ENCODE measurements at places on chromosomes 12 and 14.
A peak's percentile ranks its signal among the peaks of the same experiment; 100 is the strongest.

- no peak for DNase-seq
These were observed 146.9 kb upstream of the MDGA2 start for GRCh38 chr14:47822326-47822725.

- DNase-seq, result no peak
These were observed 143.1 kb downstream of the PCNX1 start for GRCh38 chr14:71050227-71050823.

- DNase-seq, result no peak
These were observed 711.9 kb downstream of the C12orf50 start for GRCh38 chr12:87317302-87317701.

DNA sequence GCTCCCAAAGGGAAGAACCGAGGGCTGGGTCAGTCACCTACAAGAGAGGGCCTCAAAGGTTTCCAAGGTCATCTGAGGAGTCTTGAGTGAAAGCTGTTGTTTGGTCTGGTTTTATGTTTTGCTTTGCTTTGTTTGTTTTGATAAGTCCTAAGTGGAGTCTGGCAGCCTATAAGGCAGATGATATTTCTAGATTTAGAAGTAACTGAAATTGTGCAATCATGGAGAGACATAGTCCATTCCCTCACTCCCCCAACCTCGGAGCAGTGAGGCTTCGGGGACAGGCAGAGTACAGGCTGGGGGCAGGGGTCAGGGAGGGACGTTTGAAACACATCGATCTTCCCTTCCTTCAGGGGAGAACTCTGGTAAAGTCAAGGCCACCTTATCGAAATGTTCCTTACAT is 42.3 kb downstream of the TTC9 start:
- DNase-seq, result no peak

DNA sequence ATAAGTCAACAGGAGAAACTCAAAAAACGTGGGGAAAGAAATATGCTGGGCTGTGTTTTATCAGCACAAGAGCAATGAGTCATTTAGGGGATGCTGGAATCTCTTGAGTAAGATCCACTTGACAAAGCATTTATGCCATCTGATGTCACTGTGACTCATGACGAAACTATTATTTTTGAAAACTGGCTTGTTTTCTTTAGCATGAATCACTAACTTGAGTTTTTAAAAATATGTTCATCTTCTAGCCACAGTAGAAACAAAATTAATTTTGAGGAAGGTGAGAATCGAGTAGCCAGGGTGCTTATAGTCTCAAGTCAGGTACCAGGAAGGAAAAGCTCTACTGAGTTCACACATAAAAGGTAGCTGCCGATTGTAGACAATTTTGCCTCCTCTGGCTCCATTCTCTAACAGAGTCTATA is 456.2 kb upstream of the MGAT4C start:
- no peak for DNase-seq

- no peak for DNase-seq
These were observed 122.7 kb upstream of the MDM1 start for GRCh38 chr12:68454892-68455291.

- peak; percentile 47 for DNase-seq
These were observed 16.1 kb downstream of the PIGH start for GRCh38 chr14:67583711-67584644.

GRCh38 chr12:68287106-68287505 is 33.7 kb upstream of the IL22 start:
- DNase-seq, result no peak

DNA sequence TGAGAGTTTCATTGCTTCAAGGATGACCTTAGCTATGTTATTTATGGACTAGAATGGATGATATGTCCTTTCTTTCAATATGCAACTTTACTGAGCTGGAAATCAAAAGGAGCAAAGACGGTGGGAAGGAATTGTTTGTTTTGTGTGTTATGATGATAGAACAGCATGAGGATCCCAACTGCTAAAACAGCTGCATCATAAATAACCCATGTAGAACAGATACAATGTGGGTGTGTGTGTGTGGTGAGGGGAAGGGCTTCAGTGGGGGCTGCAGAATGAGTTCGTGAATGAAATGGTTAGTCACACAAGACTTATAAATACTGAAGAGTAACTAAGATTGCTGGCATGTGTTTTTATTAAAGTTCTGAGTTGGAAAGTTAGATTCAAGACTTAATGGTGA is 80.1 kb downstream of the DACT1 start:
- no peak for DNase-seq

DNA sequence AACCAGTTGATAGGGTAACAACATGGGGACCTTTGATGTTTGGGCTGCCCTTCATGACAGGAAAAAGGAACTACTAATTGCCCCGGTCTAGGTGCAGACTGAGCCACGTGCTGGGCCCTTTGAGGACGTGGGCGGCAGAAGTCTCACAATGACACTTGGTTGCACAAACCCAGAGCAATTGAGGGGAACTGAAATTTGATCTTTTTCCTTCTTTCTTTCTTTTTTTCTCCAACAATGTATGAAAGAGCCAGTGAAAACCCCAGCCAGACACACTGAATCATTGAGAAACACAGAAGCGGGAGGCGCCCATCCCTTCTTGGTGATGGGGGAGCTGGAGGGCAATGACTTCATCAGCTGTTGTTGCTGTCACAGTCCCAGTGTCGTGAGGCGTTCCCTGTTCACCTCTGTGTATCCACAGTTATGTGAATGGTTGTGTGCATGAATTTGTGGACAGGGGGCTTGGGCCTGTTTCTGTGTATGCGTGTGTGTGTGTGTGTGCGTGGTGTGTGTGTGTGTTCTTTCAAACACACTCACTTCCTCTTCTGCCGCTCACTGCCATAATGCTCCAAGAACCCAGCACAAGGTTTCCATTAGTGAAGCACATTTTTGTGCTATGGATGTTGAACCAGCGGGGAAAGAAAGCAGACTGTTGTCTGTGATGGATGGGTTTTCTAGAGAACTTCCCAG is 137.5 kb upstream of the CCND2 start:
- DNase-seq, result no peak

DNA sequence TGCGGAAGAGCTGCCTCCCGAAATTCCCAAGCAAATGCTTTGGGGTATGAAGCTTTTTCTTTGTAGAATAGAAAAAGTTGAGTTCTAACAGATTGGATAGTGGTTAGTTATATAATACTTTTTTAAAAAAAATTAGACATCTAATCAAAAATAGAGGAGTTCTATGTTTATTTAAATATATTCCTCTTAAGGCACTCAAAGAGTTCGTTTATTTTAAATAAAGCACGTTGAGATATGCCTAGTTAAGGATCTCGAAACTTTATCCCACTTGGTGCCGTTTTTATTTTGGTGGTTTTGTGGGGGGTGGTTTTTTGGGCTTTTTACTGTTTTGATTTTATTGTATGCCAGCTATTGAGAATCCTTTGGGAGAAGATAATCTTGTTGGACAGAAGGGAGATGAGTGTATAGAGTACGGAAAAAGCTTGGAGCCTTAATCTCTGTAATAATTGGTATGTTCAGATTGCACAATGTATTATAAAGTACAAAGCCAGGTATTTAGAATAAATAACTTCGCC is 10.7 kb upstream of the SNAPC1 start:
- DNase-seq, result no peak

Data from glutamatergic neuron (in vitro differentiated cells).